ENCODE measurements at places on chromosomes 4 and X.

DNA sequence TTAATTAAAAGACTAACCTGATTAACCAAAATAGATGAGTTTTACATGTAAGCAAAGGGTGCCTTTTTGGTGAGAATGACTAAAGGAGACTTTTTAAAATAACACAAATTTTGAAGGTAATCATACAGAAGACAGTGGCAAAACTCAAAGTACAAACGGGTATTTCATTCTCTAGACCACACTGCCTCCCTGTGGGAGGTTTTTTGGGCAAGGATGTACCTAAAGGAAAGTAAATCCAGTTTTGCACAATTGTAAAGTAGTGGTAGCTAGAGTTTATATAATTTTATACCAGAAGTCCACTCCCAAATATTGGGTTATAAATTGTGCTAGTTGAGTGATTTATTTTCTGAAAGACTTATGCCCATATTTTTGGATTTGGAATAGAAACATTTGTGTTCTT, 201.0 kb downstream of the PAPSS1 start:
- DNase-seq = peak; percentile 54

DNA sequence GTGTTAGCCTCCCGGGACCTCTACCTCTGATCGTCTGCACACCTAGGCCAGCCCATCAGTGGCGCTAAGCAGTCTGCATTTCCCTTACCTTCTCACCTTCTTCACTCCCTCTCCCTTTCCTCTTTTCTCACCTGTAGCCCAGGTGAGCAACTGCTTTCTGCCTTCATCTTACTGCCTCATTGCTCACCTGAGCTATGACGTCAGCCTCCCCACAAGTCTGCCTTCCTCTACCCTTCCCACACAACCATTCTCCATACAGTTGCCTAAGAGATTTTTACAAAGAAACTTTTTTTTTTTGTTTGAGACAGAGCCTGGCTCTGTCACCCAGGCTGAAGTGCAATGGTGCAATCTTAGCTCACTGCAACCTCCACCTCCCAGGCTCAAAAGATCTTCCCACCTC, 136.3 kb downstream of the BCOR start:
- DNase-seq = no peak

- no peak for DNase-seq
Observed at GRCh38 chrX:40056420-40056819, 41.3 kb downstream of the BCOR start.

- peak; percentile 44 for DNase-seq
Observed at GRCh38 chrX:52420824-52421443, 52.1 kb downstream of the XAGE2 start.

GRCh38 chrX:68844581-68844980, 15.8 kb downstream of the EFNB1 start:
- DNase-seq = no peak

GRCh38 chrX:39953879-39954278, 143.9 kb downstream of the BCOR start:
- peak; percentile 35 for DNase-seq

- DNase-seq = peak; percentile 45
Observed at GRCh38 chr4:35934320-35934981, 309.9 kb downstream of the ARAP2 start.

- peak; percentile 96 for DNase-seq
Observed at GRCh38 chr4:121706595-121707021, 9.8 kb upstream of the ANXA5 start.

- DNase-seq = peak; percentile 62
Observed at GRCh38 chr4:32560306-32560705, 1840.1 kb downstream of the PCDH7 start.
